Stimulated activated CD4-positive, alpha-beta T cell treated with anti-CD3 and anti-CD28 coated beads, Interleukin-4, amount 100 ng/mL, for 24 hours (primary cell): ENCODE measurements at places on chromosomes 1 and 21.

DNA sequence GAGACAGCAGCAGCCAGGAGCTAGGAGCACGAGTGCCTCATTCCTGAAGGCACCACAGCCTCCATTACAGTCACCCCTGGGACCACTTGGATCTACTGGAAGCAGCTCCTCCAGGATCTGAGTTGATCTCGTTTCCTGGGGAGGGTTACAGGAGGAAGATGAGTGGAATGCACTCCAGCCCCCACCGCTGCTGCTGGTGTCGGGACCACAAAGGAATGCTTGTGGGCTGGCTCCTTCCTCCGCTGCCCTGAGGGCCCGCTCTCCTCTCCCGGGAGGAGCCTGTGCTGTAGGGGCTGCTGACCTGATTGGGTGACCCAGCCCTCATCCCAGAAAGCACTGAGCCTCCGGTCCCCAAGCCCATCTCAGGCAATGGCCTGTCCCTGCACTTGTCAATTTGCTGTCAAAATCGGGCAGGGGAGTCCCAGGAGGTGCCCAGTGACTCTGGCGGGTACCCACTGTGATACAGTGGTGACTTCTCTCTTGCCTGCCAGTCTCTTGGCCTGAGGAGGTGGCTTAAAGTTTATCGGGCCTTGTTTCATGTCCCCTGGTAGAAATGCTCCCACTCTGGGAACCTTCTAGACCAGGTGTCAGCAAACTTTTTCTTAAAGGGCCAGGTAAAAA lies 23.1 kb downstream of the IL10RB start:
- DNase-seq, result no peak

DNA sequence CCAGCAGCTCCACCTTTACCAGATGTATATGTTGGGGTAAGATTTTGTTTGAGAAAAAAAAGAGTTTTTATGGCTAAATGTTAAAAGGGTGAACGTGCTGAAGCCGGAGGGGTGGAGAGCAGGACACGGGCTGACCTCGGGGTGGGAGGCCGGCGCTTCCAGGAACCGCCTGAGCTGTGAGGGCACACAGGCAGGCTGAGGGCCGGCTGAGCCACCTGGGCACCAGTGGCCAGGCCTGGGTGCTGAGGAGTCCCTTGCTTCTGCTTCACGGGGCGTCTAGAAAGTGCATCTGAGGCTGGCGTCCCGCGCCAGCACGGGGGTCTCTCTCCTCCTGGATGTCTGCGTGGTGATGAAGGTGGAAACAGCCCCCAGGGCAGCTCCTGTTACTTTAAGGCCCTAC lies 33.6 kb upstream of the ADARB1 start:
- DNase-seq, result no peak

- no peak for DNase-seq
Measured at GRCh38 chr21:36849461-36850105, 116.9 kb downstream of the HLCS start.

GRCh38 chr1:32464191-32464715 lies 619 bp upstream of the ZBTB8B start:
- DNase-seq, result no peak

DNA sequence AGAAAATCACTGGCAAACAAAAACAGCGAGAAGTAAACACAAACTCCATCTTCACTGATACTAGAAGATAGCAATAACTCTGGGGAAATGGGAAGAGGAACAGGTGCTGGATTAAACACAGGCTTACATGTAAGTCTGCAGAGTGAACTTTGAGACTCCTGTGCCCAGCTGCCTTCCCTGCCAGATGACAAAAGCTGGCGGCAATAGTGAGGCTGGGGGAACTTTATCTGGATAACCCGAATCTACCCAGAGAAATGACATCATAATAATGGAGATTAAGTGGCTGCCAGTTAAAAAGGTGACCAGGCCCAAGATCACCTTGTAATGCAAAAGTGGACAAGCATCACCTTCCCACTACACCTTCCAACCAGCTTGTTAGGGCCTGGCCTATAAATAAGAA lies 184.5 kb downstream of the CHRM3 start:
- no peak for DNase-seq

GRCh38 chr1:240145120-240145519 lies 53.4 kb downstream of the FMN2 start:
- no peak for DNase-seq

DNA sequence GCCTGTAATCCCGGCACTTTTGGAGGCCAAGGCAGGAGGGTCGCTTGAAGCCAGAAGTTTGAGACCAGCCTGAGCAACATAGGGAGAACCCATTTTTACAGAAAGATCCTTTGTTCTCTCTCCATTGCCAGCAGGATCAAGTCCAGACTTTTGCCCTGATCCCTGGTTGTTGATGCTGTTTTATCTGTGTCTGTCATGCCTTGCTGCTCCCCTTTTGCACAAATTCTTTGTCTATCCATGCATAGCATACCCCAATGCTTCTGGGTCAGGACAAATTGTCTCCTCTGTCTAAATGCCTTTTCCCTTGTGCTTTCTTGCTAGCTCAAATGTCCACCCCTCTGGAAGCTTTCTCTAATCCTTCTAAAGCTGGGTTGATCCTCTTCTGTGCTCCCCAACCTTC lies 25.3 kb upstream of the FAAH start:
- no peak for DNase-seq

DNA sequence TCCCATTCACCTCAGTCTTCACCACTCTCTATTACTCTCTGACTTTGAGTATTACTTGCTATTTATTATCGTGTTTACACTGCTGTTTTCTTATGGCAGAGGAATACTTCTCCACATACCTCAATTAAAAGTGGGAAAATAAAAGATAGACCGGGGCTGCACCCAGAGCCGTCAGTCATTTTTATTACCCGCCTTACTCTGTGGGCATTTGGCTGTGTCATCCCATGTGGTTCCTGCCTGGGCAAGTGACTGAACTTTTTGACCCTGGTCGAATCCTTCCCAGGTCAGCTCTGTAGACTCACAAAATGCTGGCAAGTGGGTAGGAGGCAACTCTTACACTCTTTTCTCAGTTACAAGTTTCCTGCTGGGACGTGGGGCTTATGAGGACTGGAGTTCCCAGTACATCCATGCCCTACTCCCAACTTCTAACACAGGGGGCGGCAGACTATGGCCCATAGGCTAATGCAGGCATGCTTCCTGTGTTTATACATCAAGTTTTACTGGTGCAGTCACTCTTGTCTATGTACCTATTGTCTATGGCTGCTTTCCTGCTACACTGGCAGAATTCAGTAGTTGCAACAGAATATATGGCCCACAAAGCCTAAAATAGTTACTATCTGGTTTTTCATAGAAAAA lies 69.5 kb upstream of the KCND3 start:
- DNase-seq, result no peak

DNA sequence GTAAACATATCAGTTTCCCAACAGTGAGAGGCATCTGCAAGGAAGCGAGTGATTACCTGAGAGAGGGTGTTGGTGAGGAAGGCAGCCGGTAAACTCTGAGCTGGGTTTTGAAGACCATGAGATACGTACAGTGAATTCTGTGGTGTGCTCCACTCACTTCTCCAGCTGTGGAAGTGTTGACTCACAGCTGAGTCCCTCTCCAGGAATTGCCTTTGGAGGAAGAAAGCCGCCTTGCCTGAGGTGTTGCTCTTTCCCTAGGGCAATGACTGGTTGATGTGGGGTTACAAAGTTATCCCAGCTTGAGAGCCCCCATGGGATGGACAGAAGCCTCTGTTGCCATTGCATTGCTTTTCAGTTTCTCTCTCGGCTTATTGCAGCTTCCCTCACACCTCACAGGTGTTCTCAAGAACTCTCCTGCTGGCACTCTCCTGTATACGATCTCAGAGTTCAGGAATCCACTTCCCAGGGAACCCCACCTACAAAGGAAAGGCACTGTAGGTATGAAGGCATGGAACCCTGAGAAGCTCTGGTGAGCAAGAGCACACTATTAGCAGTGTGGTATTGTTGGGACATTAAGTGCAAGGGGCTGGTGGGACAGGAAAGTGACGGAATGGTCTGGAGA lies 10.8 kb downstream of the NHLH1 start:
- DNase-seq, result no peak

DNA sequence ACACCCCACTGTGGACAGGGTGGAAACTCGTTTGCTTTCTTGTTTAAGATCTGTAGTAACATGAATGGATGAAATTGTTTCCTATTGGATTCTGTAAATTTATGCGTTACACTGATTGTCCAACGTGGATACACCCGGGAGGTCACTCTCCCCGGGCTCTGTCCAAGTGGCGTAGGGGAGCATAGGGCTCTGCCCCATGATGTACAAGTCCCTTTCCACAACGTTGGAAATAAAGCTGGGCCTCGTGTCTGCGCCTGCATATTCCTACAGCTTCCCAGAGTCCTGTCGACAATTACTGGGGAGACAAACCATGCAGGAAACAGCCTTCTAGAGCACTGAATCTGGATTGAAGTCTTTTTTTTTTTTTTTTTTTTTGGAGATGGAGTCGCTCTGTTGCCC lies 1.4 kb downstream of the RCC1 start:
- DNase-seq, result peak; percentile 54

GRCh38 chr1:201424146-201424545 lies 2.6 kb upstream of the TNNI1 start:
- no peak for DNase-seq

DNA sequence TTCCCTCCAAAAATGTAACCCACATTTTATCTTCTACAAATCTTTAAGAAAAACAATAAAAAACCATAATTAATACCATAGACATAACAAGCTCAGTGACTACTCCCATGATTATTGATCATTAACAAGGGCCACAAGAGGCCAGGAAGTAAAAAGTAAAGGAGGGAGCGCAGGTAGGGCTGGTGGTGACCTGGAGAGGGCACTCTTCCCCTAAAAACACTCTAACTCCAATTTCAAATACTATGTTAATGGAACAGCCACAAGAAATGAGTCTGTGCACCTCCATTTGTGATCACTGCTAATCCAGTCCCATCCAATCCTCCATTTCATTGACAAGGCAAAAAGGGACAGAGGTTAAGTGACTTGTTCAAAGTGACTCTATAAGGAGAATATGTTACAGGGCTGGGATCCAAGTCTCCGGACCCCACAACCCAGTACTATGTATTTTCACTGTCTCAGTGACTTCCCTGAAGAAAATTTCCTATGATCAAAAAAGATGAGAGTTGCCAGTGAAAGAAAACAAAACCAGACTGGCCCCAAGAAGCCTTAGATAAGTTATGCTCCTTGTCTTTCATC lies 41.2 kb upstream of the CFAP298 start:
- DNase-seq, result peak; percentile 14
